ENCODE measurements at places on chromosomes 16 and 17.

DNA sequence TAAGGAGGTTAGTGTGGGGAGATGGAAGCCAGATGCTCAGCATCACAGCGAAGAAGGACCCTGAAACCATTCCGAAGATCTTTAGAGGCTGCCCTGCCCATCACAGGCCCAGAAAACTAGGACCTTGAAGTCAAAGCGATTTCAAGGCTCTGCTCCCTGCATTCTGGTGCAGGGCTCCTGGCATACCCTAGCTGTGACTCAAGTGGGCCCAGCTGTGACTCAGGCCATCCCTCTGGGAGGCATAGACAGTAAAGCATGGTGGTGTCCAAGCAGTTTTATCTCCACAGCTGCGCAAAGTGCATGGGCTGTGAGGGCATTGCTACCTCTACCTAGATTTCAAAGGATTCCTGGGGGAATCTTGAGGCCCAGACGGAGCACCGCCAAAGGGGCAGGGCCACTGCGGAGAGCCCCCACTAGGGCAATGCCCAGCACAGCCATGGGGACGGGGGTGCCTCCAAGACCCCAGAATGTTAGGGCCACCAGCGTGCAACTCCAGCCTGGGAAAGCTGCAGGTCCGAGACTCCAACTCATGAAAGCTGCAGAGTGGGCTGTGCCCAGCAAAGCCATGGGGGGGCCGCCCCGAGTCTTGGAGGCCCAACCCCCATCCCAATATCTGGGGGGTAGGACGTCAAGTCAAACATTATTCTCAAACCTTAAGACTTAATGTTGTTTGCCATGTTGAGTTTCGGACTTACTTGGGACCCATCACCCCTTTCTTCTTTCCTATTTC lies 11.7 kb upstream of the ZNF594 start:
- DNase-seq, result peak; percentile 17

GRCh38 chr16:79640513-79641360 lies 40.2 kb upstream of the MAF start:
- DNase-seq, result no peak

GRCh38 chr16:7482032-7482431 lies 149.4 kb downstream of the RBFOX1 start:
- no peak for DNase-seq

DNA sequence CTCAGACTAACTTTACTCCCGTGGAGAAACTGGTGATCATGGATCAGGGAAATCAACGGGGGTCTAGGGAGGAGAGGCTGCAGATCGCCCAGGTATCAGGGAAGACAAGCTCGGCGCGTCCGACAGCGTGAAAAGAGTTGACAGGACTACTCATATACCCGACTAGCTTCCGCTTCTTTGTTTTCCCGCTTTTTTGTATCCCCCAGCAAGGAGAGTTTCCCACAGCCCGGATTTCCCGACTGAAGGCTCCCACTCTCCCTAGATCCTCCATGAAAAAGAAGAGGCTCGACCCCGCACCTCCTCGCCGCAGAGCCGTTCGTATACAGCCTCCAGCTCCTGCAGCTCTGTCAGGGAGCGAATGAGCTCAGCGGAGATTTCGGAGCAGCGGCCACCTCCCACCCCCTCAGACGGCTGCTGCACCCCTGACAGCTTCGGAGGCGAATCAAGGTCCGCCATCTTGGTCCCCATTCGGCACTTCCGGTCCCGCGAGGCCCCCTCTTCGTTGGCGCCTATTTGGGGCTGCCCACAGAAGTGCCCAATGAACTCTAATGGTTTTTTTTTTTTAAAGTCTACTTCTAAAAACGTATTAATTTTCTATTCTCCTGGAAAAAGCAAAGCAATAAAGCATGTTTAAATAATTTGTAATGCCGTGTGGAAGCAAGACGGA lies at the start of gene COG4:
TSS of gene COG4 (minus strand) at position 479 of the 667 bp plus-strand sequence. CDS start at position 468, 11 bp downstream.
- peak; percentile 78 for DNase-seq

DNA sequence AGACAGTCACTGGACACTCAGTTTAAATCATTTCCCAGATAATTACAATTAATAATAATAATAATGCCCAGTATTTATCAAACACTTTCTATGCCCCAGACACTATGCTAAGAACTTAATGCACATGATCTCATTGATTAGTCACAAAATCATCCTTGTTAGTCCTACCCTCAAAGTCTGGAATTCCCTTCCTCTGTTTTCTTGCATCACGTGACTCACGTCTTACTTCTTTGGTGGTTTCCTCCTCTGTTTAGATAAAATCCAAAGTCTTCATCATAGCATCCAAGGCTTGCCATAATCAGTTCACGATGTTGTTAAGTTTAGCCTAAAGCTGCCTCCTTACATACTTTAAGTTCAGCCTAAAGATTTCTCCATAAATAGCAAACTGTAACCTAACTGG lies 471.9 kb downstream of the PMP22 start:
- peak; percentile 12 for DNase-seq

DNA sequence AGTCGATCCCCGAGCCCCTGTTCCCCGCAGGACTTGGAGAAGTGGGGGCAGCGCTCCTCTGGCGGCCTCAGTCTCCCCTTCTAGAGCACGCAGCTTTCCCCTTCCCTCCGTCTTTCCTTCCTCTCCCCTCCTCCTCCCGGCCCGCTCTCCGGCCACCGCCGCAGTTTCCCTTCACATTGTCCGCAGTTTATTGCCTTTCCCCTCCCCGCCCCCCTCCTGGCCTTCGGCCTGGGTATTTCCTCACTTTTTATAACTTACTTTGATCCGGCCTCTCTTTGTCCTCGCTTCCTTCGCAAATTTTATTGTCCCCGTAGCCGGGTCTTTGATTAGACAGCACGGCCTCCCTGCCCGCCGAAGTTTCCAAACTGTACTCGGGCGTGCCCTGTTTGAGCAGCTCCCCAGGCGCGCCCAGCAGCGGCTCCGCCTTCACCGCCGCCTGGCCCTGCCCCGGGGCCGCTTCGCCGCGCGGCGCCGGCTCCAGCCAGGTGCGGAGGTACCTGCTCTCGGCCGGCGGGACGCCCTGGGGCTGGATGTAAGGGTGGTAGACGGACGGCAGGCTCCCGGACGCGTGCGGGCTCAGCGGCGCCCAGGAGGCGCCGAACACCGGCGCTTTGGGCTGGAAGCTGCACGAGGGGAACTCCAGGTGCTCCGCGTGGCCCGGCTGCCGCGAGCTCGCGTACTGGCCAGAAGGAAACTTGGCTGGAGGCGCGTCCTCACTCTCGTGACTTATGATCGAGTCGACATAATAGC lies 488 bp downstream of the HOXB9 start:
- peak; percentile 62 for DNase-seq

- DNase-seq, result peak; percentile 41
Observed at GRCh38 chr16:66551348-66551759, 1.0 kb upstream of the CKLF start.

DNA sequence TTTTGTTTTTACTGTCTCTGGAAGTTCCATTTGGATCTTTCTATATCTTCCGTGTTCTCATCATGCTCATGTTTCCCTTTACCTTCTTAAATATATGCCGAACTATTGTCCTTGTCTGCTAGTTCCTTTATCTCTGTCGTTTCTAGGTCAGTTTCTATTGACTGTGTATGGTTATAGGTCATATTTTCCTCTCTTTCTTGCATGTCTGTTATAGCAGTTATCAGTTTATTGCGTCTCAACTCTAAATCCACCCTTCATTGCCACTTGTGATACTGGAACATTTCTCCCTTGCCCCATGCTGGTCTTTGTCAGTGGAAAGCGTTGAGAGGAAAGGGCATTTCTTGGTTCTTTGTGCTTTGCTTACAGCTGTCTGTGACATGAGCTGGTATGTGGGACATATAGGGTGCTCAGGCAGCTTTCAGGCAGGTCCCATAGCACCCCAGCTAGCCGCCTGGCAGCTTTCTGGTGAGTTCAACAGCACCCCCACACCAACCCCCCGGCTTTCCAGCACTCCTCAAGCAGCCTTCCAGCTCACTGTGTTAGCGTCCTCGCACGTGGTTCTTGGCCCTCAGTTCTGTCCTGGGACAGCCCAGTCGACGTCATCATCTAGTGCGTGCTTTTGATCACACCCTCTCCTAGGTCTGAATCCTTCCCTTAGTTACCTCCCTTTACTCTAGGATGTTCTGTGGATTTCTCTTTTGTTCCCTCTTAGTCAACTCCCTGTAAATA lies 15.4 kb upstream of the DNASE1 start:
- no peak for DNase-seq

DNA sequence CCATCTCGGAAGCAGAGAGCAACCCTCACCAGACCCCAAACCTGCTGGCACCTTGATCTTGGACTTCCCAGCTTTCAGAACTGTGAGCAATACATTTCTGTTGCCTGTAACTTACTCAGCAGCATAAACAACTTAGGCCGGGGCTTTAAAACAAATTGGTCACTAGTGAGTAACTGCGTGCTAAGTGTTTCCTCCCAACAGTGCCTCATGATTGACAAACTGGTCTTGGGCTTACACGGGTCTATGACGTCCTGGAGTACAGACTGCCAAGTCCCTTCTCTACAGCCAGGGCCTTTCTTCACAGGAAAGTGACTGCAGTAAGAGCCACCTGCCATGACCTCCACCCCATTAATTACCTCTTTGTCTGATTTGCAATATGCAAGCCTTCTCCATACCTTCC lies 136.7 kb downstream of the XYLT1 start:
- peak; percentile 34 for DNase-seq
